ENCODE measurements at places on chromosomes 2 and 18.

- DNase-seq = no peak
Observed at GRCh38 chr2:34178482-34178881, 579.4 kb upstream of the FAM98A start.

- DNase-seq = no peak
Observed at GRCh38 chr2:217289177-217289906, 429.5 kb upstream of the TNP1 start.

- DNase-seq = no peak
Observed at GRCh38 chr2:227643990-227644551, 22.5 kb upstream of the SCYGR5 start.

DNA sequence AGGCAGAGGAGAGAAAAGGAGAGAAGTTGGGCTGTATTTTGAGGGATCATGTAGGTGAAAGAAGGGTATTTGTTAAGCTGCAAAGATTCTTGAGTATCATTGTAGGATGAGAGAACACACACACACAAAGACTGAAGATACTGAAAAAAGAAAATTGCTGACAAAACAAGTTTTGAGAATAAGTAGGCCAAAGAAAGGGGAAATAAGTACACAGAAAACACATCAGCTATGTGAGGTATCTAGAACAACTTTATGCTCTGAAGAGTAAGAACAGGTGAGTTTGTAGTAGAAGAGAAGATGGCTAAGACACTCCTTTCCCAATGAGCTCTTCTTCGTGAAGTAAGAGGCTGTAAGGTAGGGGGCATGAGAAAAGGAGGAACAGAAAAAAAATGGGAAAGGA, 28.2 kb downstream of the METTL8 start:
- no peak for DNase-seq

DNA sequence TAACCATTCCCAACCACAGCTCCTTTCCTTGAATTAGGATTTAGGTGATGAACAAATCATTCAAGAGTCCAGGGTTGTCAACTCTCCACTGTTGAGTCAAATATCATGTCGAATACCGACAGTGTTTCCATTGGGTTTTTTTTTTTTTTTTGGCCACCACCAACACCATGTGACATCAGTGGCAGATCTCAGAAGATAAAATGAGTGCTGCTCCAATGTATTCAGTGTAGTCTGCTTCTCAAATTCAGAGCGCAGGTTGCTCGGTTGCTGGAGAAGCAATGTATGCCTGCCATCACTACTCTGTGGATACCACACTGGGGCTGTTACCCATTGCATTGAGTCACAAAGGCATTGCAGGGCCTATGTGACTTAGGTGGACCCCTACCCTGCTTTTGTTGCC, 10.8 kb upstream of the ATL2 start:
- no peak for DNase-seq

- DNase-seq = no peak
Observed at GRCh38 chr2:147081831-147082230, 763.0 kb upstream of the ACVR2A start.

GRCh38 chr2:3868012-3868805, 164.8 kb downstream of the DCDC2C start:
- DNase-seq = no peak

DNA sequence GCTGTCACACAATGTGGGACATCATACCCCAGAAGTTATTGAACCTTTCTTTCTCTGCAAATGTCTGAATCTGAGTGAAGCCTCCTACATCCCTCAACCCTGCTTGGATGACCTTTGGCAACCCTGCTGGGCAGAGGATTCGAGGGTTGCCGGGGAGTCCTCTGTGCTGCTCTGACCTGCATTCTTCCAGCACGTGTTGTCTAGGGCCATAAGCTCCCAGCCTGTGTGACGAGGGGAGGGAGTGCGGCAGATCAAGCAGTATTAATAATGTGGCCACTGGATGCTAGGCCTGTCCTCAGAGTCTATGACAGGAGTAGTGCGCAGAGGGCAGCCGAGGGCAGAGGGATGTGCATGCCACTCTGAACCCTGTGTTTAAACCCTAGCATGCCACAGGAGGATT, 58.8 kb downstream of the RPL37A start:
- no peak for DNase-seq

- no peak for DNase-seq
Observed at GRCh38 chr2:179253226-179253625, 11.4 kb downstream of the SESTD1 start.

DNA sequence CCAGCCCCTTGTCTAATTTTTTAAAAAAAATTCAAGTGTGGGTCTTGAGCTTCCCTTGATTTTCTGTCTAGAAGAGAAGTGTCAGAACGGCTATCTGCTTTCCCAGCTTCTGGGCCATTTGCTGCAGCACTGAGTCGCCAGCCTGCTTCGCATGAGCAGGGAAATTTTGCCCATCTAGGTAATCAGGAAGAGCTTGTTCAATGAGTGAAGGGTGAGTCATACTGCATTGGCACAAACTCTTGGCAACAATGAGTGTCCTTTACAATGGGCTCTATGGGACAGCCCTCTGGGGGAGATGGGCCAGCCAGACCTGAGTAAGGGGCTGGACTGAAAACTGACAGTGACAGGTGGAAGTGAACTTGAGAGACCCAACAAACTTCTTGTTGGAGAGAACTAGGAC, 2.4 kb upstream of the RNF144A start:
- DNase-seq = no peak

DNA sequence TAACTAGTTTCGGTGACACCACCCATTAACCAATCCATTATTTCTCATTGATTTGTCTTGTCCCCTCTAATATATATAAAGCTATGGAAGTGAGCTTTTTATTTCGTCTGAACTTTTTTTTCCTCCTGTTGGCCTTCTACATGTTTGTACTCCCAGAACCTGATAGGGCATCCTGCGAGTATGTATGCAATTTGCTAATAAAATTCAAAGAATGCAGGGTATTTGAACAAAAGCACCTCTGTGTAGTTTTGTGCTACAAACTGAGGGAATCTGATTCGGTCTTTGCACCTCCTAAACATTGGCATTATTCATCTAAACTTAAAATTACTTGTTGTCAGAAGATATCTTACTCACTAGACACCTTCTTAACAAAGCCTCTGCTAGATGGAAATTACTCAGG, 242.9 kb upstream of the TMEFF2 start:
- DNase-seq = no peak

GRCh38 chr2:160205505-160205904, 5.4 kb upstream of the ITGB6 start:
- no peak for DNase-seq

- no peak for DNase-seq
Observed at GRCh38 chr2:225512876-225513540, 113.5 kb downstream of the NYAP2 start.

DNA sequence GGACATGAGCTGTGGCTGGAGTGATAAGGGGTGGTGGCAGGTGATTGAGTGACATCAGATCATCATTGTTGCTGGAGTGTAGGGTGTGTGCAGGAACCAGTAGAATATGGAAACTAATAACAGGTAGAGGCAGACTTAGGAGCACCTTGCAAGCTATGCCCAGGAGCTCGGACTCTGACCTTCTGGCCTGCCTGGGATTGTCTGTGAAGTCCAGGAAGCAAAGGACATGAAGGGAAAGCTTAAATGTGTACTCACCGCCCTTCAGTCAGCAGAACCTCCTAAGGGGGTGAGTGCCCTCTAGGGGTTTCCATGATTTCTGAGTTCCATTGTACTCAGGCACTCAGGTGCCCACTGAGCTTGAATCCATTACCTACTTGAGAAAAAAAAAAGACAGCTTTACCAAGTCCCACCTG, 104.2 kb downstream of the CRIM1 start:
- peak; percentile 9 for DNase-seq

DNA sequence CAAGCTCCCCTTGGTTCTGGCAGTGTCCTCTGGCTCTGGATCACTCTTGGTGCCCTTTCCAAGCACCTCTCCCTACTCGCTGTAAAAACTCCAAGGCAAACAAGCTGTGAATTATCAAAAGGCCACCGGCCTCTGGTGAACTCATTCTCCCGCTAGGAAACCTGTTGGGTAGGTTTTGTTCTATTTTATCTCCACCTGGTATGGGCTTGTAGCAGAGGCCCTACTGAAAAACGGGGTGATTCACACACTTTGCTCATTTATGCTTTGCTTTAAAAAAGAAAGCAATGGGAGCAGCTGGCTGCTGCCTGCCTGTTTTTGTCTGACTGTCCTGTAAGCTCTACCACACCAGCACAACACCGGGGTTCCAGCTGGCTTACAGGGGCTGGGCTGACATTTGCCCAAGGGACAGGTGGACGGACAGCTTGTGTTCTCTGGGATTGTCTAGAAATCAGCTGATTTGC, 56.8 kb downstream of the SH3BP4 start:
- no peak for DNase-seq

DNA sequence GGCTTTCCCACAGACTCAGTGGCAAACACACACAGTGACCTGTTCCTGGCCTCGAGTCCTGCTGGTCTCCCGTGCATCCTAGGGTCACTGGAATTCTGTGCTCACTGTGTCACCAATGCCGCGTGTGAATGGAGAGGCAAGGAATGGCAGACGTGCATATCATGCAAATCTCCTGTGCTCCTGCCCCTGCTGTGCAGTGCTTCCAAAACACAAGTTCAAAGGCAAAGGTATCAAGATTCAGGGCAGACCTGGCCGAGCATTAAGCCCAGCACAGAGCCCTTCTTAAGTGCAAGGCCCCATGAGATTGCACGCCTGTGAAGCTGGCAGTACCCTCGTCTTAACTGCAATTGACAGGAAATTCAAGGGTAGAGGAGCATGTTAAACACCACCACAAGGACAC, 129.1 kb downstream of the NDUFA10 start:
- no peak for DNase-seq

GRCh38 chr2:189178054-189178453, 1.5 kb downstream of the COL5A2 start:
- no peak for DNase-seq

DNA sequence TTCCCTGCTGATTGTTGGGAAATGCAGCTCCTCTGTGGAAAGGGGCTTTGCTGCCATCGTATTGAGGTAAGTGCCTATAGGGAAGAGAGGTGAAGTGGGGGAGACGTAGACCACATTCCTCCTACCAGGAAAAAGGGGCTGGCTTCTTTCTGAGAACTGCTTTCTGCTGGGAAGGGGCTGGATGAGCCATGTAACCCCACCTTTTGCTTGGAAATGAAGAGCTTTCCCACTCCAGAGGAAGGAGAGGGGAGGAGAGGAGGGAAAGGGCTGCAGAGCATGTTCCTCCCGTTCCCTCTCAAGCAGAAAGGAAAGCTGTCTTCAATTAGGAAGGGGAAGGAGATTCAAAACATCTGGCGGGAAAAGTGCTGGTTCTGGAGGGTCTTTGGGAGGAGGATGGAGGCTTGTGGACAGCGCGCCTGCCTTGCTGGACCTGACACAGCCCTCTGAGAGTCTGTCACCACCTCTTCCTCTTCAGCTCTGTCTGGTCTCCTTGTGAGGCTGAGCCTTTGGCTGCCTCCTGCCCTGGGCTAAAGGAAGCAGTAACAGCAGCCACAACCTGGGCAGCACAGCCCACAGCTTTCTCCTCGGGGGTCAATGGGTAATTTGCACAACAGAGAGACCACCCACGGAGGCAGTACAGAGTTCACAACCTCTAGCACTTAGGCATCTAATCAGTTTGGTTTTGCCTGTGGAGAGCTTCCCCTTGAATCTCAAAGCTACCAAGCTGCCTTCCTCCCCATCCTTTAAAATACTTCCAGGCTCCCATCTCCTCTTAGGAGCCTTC, 410.0 kb upstream of the TNP1 start:
- DNase-seq = no peak

DNA sequence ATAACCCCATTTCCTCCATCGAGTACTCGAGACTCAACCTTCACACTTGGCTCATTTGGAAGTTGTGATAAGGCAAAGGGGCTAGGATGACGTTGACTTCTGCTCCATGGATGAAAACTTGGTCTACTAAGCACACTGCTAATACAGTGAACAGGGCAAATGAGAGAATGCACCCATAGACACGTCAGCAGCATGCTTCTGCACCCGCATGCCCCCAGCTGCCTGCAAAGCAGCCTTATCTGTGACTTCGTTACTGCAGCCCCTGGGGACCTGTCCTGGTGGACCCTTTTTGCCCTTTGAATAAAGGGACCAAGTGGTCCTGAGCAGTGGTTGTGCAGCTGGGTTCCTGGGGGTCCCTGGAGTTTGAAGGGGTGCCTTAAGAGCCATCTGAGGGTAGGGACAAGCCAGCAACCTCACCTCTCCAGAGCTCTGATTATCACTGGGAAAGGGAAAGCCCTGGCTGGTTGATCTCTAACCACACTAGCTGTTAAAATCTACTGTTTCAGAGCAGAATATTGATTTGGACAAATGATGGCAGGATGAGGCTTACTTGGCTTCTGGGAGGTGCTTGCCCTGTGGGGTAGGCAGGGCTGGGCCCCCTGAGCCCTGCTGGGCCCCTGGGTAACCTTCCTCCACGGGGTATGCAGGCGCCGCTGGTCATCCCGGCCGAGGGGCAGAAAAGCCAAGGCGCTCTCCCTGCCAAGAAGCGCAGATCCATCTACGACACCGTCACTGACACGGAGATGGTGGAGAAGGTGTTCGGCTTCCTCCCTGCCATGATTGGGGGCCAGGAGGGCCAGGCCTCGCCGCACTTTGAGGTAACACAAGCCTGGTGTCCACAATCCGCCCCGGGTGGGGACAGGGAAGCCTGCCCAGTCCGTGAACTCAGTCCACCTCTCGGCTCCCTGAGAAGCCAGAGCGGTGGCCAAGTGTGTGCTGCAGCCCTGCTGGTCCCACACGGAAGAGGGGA, 37.6 kb upstream of the GPR17 start:
- DNase-seq = no peak

DNA sequence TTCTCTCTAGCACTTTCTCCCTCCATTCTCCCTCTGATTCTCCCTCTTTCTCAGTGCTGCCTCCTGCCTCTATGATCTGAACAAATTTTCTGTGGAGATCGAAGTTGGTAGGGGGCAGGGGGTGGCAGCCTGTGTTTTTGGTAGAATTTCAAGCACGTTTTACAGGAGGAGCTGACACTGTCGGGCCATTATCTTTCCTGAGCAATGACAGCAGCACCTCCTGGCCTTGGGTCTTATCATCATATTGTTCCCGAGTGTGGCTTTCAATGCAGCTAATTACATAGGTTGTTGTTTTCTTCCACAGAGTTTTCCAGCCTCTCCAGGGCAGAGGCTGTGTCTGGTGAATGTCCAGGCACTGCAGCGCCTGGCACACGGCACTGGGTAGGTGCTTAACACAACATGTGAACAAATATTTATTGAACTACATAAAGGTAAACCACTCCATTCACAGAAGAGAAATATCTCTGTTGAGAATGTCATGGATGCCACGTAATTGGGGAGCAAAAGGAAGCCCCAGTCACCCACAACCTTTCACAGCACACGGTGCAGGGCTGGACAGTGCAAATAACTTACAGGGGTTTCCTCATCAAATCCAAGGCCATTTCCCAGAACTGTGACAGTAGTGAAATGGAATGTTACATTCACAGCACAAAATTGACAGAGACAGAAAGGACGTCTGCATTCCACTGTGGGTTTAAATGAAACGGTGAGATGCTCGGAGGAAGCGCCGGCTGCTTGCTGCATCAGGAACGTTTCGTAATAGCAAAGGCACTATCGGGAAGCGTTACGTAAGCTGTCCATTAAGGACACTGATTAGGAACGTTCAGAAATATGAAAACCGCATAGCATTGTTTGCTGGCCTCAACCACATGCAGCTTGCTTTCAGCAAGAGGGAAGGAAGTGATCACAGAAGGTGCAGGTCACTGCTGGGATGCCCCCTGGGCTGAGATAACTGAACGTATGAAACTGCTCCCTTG, 6.5 kb upstream of the KCNG2 start:
- DNase-seq = no peak

GRCh38 chr2:238304116-238304515, 15.7 kb upstream of the PER2 start:
- DNase-seq = no peak
